ENCODE measurements at places on chromosomes 5 and 9. TPM values are rescaled to one million over a fixed set of nuclear protein-coding genes. Genes with fewer than 3 reads are reported as not detected.

DNA sequence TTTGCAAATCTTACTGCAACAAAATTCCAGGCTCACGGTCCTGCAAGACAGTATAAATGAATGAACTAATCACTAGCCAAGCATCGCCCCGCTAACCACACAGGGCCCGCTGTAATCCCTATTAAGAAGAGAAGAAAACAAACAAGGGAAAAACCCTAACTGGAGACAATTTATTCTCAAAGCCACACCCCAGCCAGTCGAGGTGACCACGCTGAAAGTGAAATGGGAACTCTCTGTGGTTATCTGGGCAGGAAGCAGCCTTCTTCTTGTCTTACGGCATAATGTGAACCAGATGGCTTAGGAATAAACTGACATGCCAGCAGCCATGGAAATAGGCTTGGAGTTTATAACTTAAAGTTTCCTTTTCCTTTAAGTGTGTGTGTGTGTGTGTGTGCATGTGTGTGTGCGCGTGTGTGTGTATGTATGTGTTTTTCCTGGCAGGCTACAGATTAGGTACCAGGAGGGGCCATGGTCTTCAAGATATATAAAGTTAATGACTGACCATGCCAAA, 120.2 kb downstream of the SEMA6A start:
- DNase-seq = peak; percentile 92

Gene SLC34A3
- 0.47 TPM for polyA plus RNA-seq

DNA sequence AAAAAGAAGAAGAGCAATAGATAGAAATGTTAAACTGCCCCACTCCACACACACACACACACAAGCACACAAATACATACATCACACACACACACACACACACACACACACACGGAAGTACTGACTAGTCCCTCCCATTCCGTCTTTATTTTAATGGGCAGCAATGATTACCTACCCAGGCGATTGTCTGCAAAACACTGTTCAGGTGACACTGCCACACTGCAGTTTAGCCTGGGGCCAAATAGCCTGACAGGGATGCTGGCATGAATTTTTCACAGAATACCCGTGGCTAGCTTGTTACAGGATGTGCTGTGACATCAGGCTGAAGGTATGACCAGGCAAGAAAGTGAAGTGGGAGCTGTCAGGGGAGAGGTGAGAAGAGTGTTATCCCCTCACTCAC, 86.9 kb downstream of the FRMD3 start:
- no peak for DNase-seq

Gene PCDHGA2
- 2.0 TPM for polyA plus RNA-seq

- no peak for DNase-seq
These were observed 11.1 kb downstream of the WDR5 start for GRCh38 chr9:134146774-134147493.

DNA sequence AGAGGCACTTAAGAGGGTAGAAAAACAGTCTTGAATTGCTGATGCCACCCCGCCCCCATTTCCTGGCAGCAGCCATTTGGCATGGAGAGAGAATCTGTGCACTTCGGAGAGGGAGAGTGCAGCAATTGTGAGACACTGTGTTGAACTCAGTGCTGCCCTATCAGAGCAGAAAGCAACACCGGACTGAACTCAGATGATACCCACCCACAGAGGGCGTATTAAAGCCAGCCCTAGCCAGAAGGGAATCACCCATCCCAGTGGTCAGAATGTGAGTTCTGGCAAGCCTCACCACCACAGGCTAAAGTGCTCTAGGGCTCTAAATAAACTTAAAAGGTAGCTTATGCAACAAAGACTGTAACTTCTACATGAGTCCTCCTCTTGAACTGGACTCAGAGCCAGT, 88.4 kb upstream of the RGS7BP start:
- peak; percentile 11 for DNase-seq

Gene ZFP37
- 4.8 TPM for polyA plus RNA-seq

GRCh38 chr9:127788337-127789011, 2.6 kb downstream of the CDK9 start:
- no peak for DNase-seq

DNA sequence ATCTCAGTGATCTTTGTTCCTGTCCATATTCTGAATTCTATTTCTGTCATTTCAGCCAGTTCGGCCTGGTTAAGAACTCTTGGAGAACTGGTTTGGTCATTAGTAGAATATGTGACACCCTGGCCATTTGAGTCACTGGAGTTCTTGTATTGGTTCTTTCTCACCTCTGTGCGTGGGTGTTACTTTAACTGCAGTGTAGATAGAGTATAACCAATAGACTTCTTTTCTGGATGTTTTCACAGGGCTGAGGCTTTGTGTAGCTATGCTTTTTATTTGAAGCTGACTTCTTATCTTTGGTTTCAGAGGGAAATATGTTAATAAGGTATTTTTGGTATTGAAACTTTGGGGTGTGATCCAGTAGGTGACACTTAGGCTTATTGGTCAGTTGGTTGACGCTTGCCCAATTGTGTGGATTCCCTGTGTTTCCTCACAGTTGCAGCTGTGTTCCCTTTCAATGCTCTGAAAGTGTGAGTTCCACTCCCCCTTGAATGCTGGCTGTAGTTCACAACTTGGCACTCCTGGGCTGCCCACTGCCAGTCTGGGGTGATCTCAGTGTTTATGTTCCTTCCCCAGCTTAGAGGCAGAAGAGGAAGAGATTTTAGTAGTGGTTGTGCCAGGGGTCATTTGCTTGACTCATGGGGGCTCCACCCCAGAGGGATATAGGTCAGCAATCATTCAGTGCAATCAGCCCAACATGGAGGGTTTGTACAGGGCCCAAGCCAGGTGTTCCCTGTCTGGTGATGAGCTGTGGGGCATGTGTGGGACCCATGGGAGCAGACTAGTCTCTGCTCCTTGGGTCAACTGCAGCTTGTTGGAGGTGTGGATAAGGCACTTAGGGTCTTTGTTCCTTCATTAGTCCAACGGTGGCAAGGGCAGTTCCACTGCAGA, 34.9 kb upstream of the TEK start:
- no peak for DNase-seq

DNA sequence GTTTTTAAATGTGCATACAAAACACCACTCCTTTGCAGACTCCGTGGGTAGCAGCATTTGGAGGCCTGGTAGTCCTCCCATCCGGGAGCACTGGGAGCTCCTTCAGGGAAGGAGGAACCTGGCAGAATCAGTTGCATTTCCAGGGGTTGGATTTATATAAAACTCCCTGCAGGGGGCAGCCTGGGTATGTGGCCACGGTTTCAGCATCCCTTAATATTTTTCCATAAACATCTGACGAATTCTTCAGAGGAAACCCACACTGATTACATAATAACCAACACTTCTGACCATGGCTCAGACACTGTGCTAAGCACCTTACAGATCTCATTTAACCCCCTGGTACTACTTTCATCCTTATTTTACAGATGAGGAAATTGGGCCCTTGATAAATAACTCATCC, 6.1 kb upstream of the AFAP1L1 start:
- DNase-seq = peak; percentile 33

DNA sequence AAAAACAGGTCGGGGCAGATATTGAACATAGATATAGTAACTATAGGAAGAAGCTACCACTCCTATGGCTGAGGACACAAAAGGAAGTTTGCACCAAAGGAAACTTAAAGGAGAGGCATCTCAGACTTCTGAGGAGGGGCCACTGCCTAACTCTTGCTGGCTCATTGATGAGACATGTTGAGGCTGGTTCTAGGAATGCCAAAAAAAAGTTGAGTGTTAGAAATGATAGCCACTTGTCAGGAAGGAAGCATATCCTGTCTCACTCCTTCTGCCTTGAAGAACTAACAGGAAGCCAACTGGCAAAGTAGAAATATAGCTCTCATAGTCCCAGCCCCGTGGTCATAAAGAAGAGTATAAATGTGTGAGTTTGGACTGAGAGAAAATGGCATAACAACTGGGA, 23.3 kb upstream of the STOM start:
- DNase-seq = no peak

GRCh38 chr9:86902991-86903733, 44.1 kb downstream of the GAS1 start:
- DNase-seq = peak; percentile 71

Gene IL13
- polyA plus RNA-seq = 0.17 TPM

- DNase-seq = peak; percentile 26
These were observed 5.8 kb upstream of the BICD2 start for GRCh38 chr9:92770360-92770995.

Gene NPR3
- polyA plus RNA-seq = 21.1 TPM

Gene SPINK4
- polyA plus RNA-seq = not detected

GRCh38 chr9:136994888-136995230, 1.5 kb downstream of the CLIC3 start:
- no peak for DNase-seq

Gene WWC1
- 0.60 TPM for polyA plus RNA-seq

GRCh38 chr5:75907651-75908050, 175.5 kb upstream of the SV2C start:
- no peak for DNase-seq

Gene NTRK2
- 28.8 TPM for polyA plus RNA-seq

DNA sequence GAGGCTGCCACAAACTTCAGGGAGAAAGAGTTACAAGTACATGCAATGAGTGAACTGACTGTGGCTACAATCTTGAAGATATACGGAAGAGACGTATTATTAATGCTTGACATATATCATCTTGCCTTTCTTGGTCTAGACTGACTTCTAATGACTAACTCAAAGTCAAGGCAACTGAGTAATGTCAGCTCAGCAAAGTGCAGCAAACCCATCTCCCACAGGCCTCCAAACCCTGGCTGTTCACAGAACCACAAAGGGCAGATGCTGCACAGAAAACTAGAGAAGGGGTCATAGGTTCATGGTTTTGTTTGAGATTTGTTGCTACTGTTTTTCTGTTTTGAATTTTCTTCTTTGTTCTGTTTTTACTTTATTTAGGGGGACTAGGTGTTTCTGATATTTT, 21.0 kb downstream of the IL7R start:
- DNase-seq = no peak

DNA sequence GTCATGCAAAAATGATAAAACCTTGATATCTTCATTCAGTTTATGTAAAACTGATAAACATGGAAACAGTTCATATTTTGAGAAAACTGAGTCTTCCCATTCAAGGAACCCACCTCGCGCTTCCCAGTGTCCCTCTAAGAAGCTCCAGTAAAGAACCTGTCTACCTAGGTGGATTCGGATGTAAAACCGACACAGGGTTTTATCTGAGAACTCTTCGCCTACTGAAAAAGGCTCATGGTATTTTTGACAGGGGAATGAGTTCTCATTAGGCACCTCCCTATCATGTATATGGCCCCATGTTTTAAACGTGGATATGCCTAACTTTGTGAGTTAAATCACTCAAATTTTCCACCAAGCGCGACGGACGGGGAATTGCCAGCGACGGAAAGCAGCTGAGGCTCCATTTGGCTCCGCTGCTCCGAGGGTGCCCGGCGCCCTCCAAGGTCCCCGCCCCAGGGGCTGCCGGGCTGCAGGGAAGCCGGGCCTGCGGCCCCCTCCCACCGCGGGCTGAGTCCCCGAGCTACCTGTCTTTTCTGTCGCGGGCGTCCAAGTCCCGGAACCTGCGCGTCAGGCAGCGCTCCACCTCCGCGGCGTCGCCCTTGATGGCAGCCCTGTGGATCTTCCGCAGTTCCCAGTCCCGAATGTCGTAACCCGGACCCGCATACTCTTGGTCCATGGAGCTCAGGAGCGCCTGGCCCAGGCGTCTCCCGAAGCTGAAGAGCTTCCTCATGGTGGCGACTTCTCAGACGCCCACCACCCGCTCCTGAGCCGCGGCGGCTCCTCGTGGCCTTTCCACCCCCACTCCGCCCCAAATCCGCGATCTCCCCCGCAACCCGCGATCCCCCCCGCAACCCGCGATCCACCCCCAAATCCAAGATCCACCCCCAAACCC, 594 bp downstream of the ANKRD18A start:
- DNase-seq = no peak

Gene GPBP1
- polyA plus RNA-seq = 78.9 TPM

Data from muscle of leg (tissue), 16 donors.